ENCODE measurements at places on chromosomes 16 and 17.

GRCh38 chr17:6094453-6094852 is 24.3 kb downstream of the WSCD1 start:
- no peak for DNase-seq

- no peak for DNase-seq
Observed at GRCh38 chr17:28944862-28945741, 6.2 kb downstream of the PHF12 start.

DNA sequence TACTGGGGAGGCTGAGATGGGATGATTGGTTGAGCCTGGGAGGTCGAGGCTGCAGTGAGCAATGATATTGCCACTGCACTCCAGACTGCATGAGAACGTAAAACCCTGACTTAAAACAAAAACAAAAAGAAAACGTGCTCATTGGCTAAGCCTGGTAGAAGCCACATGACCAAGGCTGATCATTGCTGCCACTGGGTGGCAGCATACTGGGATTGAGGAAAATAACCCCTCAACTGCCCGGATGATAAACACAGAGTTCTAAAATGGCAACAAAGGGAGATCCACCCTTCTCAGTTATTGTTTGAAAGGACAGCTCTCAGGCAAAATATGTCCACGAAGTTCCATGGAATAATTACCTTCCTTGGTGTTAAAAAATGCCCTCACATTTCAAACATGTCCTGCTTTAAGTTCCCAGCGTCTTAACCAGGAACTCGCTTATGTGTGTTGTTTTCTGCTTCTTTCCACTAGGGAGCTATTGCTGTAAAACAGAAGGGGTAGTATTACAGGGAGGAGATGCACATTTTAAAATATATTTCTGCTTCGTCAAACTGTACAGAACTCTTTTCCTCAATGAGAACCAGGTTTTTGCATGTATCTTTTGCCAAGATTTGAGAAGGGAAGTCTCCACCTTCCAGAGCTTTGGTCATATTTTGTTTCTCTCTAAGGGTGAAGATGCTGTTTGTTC is 675.3 kb downstream of the MAF start:
- no peak for DNase-seq

- DNase-seq, result no peak
Observed at GRCh38 chr17:57502811-57503241, 242.3 kb downstream of the CCDC182 start.

- no peak for DNase-seq
Observed at GRCh38 chr16:72457243-72457940, 285.4 kb upstream of the PMFBP1 start.

- DNase-seq, result no peak
Observed at GRCh38 chr17:33803686-33804085, 451.4 kb upstream of the CCL2 start.

GRCh38 chr17:16211590-16211989 is 3.7 kb downstream of the NCOR1 start:
- DNase-seq, result no peak

DNA sequence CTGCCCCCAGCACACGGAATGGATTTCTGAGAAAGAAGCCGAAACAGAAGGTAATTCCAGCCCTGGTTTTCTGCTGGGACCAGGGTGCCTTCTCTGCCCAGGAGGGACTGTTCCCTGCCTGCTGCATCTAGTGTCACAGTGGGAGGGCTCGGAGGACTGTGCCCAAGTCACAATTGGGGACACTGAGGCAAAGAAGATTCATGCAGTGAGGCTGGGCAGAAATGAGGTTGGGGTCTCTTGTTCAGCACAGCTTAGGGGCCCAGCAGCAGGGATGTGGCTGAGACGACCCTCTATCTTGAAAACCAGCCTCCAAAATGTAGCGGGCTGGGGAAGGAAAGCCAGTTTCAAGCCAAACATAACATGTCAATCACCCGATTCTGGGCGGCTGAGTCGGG is 592 bp downstream of the IL21R start:
- DNase-seq, result no peak

DNA sequence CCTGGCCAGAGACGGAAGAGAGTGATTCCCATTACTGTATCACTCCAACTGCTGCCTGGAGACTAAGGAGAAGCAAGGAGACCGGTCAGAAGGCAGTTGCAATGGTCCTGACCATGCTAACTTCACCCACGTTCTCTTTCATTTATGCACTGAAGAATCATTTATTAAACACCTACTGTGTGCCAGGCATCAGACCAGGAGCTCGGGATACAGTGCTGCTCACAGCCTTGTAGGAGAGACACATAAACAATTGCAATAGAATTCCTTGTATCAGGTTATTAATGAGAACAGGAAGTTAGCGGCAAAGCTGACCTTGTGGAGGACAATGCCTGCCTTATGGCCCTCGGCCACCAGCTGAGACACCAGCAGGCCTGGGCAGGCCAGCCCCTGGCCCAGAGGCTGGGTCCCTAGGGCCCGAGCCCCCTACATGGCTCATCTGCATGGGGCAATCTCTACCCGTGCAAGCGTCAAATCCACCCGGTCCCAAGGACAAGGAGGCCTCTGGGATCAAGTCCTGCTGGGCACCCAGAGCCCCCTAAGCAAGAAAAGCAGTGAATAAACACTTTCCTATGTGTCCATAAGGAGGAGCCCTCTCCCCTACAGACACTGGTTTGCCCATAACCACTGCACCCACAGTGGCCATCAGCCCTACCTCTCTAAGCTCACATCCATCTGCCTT is 8.6 kb upstream of the ENPP7 start:
- DNase-seq, result no peak

- no peak for DNase-seq
Observed at GRCh38 chr17:41684035-41684434, 4.7 kb upstream of the EIF1 start.

GRCh38 chr17:69525920-69526841 is 111.7 kb downstream of the MAP2K6 start:
- no peak for DNase-seq

DNA sequence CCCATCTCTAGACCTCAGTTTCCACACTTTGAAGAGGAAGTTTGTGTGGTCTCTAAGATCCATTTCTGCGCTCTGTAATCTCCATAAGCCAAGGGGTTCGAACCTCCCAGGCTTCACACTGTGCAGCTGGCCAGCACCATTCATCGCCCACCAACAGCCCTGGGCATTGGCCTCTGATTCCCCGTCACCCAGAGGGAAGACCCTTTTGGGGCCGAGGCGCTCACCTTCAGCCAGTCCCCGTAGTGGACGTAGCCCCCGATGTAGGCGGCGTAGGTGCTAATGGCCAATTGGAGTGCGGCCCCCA is 678 bp downstream of the TMEM101 start:
- DNase-seq, result no peak

DNA sequence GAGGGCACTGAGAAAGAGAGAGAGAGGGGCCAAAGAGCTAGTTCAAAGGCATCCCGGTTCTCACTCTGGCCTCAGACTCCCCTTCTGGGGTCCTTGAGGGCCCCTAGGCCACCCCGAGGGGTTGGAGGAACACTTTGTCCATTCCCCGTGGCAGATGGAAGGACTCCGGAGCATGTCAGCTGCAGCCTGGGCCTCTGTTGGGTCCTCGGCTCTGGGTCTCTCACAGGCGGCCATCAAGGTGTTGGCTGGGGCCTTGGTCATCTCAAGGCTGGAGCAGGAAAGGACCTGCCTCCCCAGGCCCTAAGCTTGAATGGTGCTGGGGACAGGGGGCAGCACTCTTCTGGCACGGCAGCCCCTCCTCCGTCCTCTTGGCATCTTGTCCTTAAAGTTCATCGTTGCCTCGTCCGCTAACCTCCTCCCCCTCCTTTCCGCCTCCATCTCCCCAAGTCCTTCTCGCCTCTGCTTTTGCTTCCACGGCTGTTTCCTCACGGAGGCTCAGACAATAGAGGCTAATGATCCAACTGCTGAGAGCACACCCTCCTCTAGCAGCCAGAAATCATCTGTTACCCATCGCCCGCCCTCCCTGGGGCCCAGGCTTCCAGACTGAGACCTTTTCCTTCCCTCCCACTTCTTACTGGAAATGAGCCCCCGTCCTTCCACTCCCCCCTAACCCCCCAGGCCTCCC is 23.3 kb downstream of the CCR7 start:
- DNase-seq, result no peak
